ENCODE measurements at places on chromosomes 4 and X.

- DNase-seq, result no peak
These were observed 5.3 kb downstream of the AKAP14 start for GRCh38 chrX:119900976-119901375.

DNA sequence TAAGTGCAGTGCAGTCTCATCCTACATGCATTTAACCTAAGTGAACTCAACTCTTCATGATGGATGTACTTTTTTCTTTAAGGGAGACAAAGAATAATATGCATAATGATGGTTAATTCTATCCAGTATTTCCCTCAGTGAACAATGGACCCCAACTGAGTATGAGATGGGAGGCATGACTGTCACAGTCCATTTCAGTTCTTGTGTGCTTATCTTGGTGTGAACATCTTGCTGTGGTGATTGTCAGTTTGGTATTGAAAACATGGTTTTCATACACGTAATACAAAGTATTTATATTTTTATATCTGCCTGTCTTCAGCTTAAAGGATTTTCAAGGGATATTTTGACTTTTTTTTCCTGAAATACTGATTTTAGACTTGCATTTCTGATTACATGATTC lies 72.0 kb upstream of the NDUFC1 start:
- DNase-seq, result no peak

GRCh38 chr4:74206088-74206825 lies 48.3 kb downstream of the MTHFD2L start:
- no peak for DNase-seq

GRCh38 chr4:24824720-24825119 lies 29.3 kb downstream of the SOD3 start:
- DNase-seq, result no peak

- no peak for DNase-seq
These were observed 277.9 kb downstream of the ADGRA3 start for GRCh38 chr4:22237846-22238494.

DNA sequence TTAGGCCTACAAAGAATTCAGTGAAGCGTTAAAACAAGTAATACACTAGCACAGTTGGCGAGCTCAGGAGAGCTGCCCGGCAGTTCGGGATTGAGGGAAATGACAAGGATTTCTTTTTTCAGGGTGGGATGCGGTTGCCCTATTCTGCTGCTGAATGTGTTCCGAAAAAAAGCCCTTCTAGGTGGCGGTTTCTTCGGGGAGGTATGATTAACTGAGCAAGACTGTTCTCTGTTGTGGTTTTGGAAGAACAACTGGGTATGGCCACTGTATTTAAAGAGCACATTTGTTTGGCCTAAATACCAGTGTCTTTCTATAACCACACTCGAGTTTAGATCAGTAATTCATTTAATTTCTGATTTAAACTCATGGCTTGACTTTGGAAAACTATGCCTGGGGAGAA lies 459.7 kb upstream of the FAT1 start:
- DNase-seq, result no peak

DNA sequence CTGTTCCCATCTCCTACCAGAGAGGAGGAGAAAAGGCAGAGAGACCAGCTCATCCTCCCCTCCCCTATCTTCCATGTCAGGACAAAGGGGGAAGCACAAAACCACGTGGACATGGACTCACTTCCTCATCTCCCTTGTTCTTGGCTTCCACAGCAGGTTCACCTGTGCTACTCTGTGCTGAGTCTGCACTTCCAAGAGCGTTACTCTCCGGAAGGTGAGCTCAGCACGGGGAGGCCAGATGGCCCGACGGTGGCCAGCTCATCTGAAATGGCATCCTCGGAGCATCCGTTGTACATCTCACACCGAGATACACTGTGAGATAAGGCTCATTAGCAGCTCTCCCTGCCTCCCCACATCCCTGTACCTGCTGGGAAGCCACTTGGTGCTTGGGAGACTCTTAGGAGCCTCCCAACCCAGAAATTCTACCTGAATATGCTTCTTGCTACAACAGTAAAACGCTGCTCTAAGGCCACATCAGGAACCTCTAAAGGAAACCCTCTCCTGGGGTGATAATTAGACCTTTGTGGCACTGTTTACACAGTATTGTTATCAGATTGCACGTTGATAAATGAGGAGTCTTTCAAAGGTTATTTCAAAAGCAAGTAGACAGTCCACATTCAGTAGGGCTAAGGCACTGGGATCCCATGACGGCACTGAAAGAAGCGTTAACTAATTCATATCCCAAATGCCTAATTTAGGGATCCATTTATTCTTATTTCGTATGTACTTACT lies 19.4 kb downstream of the LGI2 start:
- DNase-seq, result no peak

DNA sequence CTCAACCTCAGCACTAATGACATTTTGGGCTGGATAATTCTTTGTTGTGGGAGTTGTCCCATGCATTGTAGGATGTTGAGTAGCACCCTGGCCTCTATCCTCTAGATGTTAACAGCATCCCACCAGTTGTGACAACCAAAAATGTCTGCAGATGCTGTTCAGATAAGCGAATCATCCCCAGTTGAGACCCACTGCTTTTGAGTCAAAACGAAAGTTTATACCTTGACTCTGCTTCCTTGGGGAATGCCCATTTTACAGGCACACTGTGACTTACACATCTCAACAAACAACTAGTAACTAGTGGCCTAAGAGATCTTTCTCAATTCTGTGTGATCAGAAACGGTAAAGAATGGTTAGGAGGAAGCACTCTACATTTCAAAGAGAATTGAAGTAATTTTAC lies 37.0 kb downstream of the SEPSECS start:
- DNase-seq, result no peak
